ENCODE measurements at places on chromosomes 7 and 10.

- DNase-seq: no peak
Measured at GRCh38 chr7:22406715-22407114, 49.8 kb upstream of the RAPGEF5 start.

DNA sequence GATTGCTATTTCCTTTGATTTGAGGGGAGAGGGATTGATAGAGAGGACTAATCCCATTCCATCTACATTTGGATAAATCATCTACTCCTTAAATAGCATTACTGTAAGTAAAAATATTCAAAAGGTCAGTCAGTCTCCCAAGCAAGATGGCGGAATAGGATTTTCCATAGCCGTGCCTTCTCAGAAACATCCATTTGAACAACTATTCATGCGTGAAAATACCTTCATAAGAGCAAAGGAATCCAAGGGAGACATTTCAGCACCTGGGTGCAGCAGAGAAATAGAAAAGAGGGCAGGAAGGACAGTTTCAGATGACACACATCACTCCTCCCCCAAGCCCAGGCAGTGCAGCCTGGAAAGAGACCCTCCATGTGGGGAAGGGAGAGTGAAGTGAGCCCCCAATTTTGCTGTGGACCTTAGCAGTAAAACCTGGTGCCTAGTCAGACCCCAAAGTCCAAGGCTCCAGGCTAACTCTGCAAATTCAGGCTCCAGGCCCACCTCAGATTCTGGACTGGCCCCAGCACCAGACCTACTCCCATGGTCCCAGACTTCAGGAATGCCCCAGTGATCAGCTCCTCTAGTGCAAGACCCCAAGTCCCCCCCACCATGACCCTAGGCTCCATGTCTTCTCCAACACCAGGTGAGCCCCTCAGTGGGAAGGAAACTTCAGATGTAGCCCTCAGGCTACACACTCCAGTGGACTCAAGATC, 104.3 kb upstream of the LANCL2 start:
- no peak for DNase-seq

- no peak for DNase-seq
Measured at GRCh38 chr7:39357648-39358047, 208.6 kb upstream of the YAE1 start.

- DNase-seq: no peak
Measured at GRCh38 chr10:83978681-83979383, 160.5 kb upstream of the GHITM start.

DNA sequence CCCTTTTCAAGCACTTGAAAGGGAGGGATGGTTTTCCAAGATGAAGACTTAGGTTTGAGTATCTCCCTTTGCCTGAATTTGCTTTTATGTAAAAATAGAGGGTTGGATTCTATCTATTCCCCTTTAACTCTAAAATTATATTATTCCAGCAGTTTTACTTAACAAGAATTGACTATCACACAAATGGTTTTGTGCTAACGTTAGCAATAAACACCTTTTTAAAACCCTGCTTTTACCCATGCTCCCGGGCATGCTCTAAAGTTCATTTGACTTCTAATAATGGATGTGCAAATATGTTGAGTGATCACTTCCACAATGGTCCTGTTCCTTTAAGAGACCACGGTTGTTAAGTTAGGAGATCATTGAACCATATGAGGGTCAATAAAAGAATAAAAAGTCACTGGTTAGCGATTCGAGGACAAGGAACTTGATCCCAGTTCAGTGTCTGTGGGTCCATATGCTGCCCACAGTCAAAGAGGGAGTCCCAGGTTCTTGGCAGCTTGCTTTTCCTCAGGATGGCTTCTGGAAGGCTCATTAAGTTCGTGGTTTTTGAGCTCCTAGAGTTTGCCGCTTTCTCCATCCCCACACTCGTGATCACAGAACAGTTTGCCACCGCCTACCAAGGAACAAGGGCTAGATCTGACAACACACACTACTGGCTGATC, at the start of gene TMEM236:
Gene TMEM236, plus strand, starts transcription at position 421 of the 665 bp plus-strand sequence. Its CDS starts 95 bp downstream, at position 516.
- no peak for DNase-seq

DNA sequence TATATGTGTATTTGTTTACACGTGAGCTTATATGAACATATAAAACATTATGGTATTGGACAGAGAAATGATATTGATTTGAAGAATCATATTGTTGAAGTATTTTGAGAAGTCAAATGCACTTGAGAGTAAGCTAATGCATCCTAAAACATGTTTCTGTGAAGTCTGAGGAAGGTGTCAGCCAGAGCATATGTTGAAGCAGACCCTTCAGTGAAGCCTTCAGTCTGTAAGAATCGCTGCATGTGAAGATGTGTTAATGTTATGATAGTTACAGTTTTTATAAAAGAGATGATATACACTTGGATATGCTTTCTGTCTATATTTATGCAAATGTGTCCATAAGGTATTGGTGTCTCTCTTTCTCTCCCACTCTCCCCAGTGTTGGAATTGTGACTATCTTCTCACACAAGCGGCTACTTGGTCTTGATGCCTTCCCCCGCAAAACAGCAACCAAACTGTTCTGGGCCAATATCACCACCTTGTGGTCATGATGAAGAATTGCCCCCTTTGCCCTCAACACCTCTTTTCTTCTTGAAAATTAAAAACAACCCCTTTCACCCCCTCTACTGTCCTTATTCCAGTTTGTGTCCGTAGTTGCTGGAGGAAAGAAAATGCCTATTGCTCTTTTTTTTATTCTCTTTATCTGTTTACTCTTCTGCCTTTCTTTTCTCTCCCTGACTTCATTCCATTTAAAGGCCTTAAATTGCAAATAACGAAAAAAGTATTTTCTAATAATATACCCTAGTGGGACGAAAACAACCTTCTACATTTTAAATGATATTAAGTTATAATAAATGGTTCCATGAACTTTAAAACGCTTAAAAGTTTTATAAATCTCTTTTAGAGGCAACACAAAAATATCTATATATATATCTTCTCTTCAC, 64.9 kb downstream of the IKZF1 start:
- DNase-seq: no peak

GRCh38 chr10:66307826-66308225, 618.0 kb upstream of the LRRTM3 start:
- DNase-seq: no peak

DNA sequence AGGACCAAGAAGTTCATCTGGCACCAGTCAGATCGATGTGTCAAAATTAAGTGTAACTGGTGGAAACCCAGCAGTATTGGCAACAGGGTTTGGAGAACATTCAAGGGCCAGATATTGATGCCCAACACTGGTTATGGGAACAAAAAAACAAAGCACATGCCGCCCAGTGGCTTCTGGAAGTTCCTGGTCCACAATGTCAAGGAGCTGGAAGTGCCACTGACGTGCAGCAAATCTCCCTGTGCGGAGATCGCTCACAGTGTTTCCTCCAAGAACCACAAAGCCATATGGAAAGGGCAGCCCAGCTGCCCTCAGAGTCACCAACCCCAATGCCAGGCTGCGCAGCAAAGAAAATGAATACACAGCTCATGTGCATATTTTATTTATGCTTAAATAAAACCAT, 10.1 kb upstream of the C7orf33 start:
- DNase-seq: no peak

GRCh38 chr7:80218723-80219122, 84.1 kb downstream of the GNAI1 start:
- no peak for DNase-seq

GRCh38 chr10:86234107-86234506, 132.5 kb downstream of the GRID1 start:
- no peak for DNase-seq

DNA sequence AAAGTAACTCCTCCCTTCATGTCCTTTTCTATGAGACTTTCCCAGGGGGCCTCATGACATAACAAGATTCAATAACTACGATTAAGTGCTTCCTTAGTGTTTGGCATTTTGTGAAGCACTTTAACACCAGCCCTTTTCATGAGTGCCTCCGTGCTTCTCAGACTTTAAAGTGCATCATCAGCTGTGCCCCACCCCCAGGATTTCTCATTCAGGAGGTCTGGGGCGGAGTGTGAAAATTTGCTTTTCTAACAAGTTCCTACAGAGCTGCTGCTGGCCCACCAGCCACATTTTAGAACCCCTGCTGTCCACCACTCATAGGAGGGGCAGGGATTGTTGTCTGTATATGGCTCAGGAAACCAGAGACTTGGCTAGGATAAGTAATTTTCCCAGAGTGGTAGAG, 445.3 kb downstream of the LRMDA start:
- DNase-seq: no peak

GRCh38 chr10:34139559-34139958, 675.5 kb downstream of the PARD3 start:
- no peak for DNase-seq

DNA sequence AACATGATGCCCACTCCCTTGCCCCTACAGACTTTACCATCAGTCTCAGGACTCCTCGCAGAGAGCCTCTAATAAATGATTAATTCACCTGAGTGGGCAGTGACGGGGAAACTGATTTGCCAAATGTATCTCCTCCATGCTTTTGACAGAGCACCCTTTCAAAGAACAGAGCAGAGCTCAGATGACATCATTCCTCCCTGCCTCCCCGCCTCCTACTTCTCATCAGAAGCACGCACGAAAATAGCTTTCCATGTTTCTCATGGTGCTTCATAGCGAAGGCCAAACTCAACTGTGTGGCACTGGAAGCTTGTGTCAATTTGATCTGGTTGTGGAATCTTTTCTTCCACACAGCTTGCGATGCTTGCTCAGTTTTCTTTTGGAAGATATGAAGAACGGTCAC, 442.5 kb downstream of the RPS24 start:
- no peak for DNase-seq

GRCh38 chr10:60817398-60817805, 39.1 kb downstream of the CDK1 start:
- DNase-seq: no peak

DNA sequence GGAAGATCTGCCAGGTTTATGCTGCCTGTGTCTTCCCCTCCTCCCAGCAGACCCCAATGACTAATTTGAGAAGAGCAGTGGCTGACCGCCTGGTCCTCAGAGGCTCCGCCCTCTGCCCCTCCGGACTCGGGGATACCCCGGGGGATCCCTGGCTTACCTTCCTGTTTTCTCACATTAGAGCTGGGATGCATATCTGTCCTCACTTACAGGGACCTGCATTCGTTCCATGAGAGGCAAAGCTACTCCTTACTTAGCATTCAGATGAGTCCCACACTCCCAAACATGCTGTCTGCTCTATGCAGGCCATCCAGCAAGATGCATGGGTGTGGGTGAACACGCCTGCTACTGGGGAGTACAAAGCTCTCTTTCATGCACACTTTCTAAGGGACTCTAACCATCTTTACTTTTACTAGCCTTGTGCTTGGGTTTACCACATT, 24.0 kb downstream of the VOPP1 start:
- DNase-seq: no peak

DNA sequence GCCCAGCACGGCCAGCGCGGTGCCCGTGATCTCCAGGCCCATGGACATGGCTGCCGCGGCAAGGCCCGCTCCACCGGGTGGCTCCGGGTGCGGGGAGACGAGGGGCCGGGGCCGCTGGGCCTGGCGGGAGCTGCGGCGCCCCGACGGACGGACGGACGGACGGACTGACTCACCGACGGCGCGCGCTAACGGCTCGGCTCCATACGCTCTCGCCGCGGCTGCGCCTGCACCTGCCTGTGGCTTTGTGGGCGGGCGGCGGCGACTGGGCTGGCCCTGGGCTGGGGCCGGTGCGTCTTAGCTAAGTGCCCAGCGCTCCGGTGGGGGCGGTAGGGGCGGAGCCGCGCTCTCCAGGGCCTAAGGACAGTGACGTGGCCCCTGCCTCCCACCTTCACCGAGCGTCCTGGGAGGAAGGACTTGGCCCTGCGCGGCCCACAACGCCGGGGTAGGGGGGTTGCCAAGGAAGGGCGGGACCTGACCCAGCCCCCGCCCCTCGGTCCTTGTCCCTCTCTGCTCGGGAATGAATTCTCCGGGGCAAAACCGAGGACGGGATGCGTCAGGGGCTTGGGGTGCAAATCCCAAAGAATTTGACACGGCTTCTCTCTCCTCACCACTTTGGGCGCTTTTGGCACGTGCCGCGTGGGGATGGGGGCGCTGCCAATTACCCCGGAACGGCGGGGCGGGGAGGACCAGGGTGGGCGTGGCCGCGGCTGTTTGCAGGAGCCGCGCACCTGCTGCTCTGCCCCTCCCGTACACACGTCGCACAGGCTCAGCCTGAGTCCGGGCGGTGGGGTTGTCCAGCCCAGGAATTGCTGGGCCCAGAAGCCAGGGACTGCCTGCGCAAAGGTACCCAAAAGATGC, at the start of gene CLDN3:
Gene CLDN3, minus strand, starts transcription at position 269 of the 858 bp plus-strand sequence. Its CDS starts 221 bp downstream, at position 48.
- DNase-seq: no peak

GRCh38 chr10:127182161-127182560, 14.2 kb downstream of the INSYN2A start:
- DNase-seq: no peak

- no peak for DNase-seq
Measured at GRCh38 chr7:40793132-40793531, 658.3 kb downstream of the SUGCT start.

DNA sequence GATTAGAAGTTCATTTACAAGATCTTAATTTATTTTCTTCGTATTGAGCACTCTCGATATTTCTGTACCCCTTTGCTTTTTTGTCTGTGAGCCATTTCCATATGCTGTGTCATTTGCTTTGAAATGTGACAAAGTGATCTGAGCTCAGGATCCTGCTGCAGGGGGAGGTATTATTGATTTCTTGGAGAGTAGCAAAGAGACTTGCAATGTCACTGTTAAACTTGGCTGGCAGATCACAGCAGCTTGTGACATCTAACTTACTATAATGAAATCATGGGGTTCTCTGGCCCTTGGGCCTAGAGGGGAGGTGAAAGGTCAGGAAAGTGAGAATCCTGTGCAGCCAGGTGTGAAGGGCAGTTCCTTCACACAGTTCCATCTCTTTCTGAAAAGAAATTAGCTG, 923.4 kb downstream of the REEP3 start:
- no peak for DNase-seq

GRCh38 chr7:1169409-1170368, 9.7 kb upstream of the ZFAND2A start:
- DNase-seq: peak; percentile 94

- no peak for DNase-seq
Measured at GRCh38 chr7:30136117-30136731, 1.4 kb downstream of the MTURN start.

DNA sequence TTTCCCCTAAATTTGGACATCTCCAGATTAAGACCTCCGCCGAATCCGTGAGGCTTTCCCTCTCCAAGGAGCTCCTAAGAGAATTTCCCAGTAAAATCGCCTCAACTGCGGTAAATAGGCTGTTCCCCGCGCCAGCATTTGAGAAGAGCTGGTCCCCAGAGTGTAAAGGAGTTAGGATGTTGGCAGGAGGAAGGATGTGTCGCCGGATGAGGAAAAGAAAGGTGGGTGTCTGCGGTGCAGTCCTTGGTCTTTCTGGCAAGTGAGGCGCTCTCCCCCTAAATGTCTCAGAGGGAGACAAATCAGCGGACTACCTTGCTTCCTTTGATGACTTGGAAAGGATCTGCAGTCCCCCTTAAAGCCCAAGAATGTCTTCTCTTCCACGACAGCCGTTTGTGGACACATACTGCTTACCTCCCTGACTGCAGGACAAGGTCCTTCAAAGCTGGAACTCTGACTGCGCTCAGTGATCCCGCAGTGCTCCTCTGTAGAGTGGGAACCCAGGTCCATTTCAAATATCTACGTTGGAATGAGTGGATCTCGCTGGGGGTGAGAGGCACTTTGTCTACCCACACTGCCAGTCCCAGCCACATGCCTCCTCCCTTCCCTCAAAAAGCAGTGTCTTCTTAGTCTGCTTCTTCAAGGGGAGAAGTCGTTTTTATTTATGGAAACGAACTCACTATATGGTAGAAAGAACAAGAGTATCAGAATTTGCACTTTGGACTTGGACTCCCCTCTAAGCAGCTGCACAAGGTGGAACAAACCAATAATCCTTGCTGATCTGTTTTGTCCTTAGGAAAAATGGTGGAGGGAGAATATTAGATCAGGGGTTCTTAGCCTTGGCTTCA, 1.1 kb upstream of the DLG5 start:
- no peak for DNase-seq

Data from stimulated activated CD4-positive, alpha-beta T cell treated with anti-CD3 and anti-CD28 coated beads, Interleukin-1b, Interleukin-23, amount 100 ng/mL, for 4 hours (primary cell).